ENCODE measurements at places on chromosomes 6 and 20. TPM values are rescaled to one million over a fixed set of nuclear protein-coding genes. Genes with fewer than 3 reads are reported as not detected.

Gene SLC22A1
- total RNA-seq: 0.59 TPM

Gene PDYN
- not detected for total RNA-seq

Gene PTGIS
- total RNA-seq: 14.0 TPM

Gene CDH22
- total RNA-seq: 0.89 TPM

Gene EEF1A2
- 38.5 TPM for total RNA-seq
